Lower lobe of right lung (tissue), 2 donors: ENCODE measurements at places on chromosomes 2 and 18. TPM values are rescaled to one million over a fixed set of nuclear protein-coding genes. Genes with fewer than 3 reads are reported as not detected.

The AKAIN1 gene
- not detected for total RNA-seq

DNA sequence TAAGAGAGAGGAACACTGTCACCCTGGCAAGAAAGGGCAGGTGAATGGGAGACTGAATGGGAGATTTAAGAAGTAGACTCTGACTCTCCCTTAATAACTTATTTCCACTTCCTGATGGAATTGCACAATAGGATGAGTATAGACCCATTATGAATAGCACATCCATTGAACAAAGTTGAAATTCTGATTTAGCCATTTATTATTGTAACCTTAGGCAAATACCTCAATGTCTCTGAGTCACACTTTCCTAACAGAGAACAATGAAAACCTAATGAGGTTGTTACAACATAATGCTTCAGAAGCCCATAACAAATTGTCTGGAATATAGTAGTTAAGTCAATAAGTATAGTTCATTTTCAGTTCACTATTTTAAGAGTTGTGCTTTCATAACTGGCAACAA lies 78.9 kb downstream of the NRXN1 start:
- no peak for DNase-seq

DNA sequence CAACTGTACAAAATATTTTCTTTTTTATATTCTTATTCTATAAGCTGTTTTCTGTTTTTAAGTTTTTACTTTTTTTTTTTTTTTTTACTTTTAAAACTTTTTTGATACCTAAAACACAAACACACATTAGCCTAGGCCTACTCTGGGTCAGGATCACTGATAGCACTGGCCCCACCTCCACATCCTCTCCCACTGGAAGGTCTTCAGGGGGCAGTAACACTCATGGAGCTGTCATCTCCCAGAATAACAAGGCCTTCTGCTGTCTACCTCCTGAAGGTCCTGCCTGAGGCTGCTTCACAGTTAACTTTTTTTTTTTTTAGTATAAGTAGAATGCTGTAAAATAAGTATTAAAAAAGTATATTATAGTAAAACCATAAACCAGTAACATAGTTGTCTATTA lies 415.1 kb downstream of the PTPRM start:
- DNase-seq = no peak

The GPBAR1 gene
- 4.6 TPM for total RNA-seq

GRCh38 chr2:132037527-132038178 lies 124.1 kb downstream of the ANKRD30BL start:
- DNase-seq = peak; percentile 38

The TUBA3E gene
- not detected for total RNA-seq

The TLX2 gene
- not detected for total RNA-seq

DNA sequence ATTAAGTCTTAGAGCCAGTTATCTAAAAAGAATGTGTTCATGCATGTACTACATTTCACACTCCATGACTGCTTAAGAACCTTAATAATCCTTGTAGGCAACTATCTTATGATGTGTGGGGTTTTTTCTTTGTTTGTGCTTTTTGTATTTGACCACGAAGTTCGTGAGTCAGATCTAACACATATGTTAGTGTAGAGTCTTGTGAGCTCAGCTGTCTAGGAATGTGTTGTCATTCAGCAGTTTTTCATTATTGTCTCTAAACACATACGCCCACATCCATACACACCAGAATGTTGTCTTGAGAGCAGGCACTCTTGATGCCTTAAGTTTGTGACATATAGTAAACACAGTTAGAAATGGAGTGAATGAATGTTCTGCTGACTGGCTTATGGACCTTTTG lies 38.4 kb downstream of the CAB39 start:
- DNase-seq = no peak

The TEKT4 gene
- 3.4 TPM for total RNA-seq

The ICOS gene
- 3.0 TPM for total RNA-seq

DNA sequence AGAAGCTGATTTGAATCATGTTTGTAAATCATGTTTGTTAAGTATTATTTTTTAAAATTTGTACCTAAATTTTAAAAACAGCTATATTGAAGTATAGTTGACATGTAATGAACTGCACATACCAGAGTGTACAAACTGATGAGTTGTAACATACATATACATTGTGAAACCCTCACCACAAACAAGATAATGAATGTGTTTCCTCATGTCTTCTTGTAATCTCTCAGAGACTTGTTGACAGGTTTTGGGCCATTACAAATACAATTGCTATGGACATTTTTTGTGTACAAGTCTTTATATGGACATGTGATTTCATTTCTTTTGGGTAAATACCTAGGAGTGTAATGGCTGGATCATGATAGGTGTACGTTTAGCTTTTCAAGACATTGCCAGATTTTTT lies 21.5 kb downstream of the WDR43 start:
- no peak for DNase-seq

The SIX3 gene
- total RNA-seq = not detected

DNA sequence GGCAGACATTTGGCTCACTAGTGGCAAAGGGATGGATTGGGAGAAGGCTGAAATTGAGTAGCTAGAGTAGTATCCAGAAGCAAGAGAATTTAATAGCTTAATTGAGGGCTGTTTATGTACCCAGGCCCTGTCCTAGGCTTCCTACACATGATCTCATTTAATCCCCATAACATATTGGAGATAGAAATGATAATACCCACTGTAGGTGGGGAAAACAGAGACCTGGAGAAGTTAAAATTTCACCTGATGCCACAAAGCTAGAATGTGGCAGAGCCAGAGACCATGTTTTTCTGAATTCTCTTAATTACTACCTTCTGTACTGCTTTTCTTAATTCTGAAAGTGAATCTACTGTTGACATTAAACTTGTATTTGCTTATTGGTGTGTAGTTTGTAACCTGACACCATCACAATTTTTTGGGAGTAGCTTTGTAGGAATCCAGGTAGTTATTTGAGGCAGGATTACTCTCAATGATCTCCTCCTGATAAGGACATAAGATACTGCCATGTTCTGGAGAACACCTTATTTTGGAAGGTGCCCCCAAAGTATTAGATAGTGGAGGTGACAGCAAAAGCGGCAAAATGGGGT lies 42.2 kb downstream of the RAB10 start:
- DNase-seq = no peak
